ENCODE measurements at places on chromosomes 5 and 9.

GRCh38 chr5:94690778-94691177 lies 72.3 kb downstream of the SLF1 start:
- no peak for DNase-seq

GRCh38 chr9:124475158-124475867 lies 25.1 kb downstream of the ADGRD2 start:
- no peak for DNase-seq

DNA sequence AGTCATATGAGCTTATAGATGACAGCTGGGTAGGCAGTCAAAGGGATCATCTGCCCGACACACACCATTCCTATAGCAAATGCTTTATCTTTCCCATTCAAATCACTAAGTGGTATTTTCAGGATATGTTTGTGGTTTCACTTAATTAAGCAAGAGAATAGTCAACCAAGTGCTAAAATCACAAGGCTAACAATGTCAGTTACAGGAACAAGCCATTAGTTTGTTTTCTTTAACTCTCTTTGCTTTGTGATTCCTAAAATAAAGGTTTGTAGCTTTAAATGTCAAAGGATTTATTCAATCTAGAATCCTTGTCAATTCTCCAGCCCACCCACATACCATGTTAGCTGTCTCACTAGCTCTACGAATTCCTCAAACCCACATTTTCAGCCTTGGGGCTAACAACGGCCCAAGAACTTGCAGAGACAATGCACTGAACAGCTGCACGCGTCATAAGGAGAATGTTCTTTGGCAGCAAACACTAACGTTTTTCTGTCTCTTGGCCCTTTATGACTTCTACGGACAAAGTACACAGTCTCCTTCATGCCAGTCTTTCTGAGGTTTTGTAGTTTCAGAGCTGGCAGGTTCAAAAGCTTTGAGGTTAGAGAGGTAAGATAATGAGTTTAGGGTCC lies 56.6 kb downstream of the ELAVL2 start:
- no peak for DNase-seq

DNA sequence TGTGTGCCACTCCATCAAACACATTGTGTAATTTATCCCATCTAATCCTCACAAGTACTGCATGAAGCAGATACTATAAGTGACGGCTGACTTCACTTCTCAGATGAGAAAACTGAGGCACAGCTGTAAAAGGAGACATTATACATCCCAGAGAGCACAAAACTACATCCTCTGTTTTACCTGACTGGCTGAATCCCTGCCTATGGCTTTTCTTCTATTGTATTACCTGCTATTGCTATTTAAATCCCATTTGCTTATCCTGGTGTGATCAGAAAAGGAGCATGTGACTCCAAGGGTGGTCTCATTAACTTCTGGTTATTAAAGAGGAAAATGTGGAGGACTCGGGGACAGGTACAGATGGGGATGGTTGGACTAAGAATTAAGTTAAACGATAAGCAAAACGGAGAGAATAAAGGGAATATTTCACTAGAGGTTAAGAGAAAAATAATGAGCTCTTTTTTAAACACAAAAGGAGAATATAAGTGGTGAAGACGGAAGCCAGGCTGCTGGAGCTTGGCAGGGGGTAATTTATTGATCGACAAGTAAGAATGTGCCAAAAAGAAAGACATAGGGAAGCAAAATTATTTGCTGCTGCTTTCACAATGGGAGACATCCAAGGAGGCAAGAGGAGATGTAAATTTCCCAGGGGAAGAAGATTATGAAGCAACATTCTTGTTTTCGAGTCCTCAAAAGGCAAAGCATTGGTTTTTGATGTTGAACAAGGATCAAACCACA lies 155.7 kb upstream of the GPR151 start:
- DNase-seq, result no peak

DNA sequence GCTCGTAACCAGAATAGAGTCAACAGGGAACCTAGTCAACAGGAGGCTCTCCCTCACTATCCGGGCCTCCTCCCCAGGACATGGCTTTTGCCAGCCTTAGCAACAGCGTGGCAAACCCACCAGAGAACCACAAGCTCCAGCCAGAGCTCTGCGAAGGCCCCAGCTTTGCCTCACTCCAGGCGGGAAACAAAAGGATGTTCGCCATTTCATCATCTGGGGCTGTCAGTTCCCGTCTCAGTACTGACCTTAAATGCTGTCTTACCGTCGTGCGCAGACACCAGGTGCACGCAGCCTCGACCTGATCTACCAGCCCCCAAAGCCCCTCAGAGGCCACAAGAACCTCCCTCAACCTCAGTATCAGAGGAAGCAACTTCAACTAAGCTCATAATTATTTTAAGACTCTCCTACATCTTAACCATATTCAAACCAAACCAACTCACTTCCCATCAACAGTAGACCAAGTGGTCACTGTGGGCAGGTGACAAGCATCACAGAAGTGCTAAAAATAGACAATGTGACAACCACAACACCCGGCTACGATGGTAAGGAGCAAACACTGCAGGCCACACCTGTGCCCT lies 71.4 kb downstream of the SEMA4D start:
- peak; percentile 77 for DNase-seq

- no peak for DNase-seq
Measured at GRCh38 chr9:5582835-5583195, 46.1 kb upstream of the RIC1 start.

DNA sequence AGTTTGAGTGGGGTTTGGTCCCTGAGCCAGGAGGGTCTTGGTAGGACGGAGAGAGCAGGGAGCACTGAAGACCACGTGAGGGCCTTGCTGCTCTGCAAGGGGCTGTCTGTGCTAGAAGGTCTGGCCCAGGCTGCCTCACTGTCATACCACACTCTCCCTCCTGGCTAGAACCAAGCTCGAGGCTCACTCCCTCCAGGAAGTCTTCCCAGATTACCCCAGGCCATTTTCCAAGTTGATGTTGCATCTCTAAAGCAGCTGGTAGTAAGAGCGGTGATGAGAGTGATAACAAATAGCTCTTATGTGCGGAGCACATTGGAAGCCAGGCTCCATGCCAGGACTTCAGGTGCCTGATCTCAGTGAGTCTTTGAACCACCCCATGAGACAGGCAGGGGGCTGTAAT lies 6.6 kb downstream of the MYMK start:
- no peak for DNase-seq
